Glutamatergic neuron (in vitro differentiated cells): ENCODE measurements at places on chromosomes 16 and 17.

GRCh38 chr17:83132251-83133081, 53.1 kb downstream of the METRNL start:
- no peak for DNase-seq

- no peak for DNase-seq
Observed at GRCh38 chr17:14334276-14334840, 33.5 kb downstream of the HS3ST3B1 start.

DNA sequence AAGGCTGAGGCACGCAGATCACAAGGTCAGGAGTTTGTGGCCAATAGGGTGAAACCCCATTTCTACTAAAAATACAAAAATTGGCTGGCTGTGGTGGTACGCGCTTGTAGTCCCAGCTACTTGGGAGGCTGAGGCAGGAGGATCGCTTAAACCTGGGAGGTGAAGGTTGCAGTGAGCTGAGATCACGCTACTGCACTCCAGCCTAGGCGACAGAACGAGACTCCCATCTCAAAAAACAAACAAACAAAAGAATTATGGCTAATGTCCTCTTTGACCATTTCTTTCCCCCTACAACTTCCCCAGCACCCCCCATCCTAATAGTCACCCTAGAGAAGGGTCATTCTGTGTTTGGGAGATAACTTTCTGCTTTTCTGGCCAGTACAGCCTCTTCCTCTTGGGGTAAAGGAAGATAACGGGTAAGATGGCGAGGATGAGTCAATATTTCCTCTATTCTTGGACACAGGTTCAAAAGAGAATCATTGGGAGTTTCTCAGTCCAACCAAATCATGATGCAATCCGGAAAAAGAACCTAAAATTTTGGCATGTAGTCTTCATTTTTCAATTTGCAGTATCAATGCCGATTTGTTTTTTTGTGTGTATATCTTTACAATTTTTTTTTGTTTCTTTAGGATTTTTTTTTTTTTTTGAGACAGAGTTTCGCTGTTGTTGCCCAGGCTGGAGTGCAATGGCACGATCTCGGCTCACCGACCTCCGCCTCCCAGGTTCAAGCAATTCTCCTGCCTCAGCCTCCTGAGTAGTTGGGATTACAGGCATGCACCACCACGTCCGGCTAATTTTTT, 107.6 kb upstream of the MED13 start:
- no peak for DNase-seq

DNA sequence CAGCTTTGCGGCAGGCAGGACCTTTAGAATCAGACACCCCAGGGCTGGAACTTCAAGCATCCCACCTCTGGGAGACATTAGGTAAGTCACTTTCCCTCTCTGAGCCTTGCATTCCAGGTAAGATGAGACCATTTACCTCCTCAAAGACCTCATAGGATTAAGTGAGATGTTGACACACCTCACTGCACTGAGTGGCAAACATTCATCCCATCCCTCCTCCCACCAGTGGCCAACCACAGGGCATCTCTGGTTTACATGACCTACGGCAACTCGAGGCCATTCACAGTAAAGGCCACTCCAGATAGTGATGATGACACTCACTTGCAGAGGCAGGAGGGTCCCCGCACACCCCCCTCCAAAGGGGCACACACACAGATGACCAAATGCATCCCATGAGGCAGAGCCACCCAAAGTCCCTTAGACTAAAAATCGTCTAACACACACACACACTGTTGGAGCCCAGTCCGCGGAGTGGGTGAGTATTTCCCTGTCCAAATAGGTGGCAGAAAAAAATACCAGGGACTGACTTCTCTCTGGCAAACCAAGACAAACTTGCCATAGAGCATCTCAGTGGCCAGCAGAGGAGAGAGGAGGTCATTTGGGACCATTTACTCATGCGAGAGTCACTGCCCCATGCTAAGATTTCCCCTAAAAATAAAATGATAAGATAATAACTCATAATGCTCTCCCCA, 454.9 kb downstream of the SOX9 start:
- no peak for DNase-seq

GRCh38 chr17:65542610-65543009, 18.8 kb downstream of the AXIN2 start:
- DNase-seq = no peak

DNA sequence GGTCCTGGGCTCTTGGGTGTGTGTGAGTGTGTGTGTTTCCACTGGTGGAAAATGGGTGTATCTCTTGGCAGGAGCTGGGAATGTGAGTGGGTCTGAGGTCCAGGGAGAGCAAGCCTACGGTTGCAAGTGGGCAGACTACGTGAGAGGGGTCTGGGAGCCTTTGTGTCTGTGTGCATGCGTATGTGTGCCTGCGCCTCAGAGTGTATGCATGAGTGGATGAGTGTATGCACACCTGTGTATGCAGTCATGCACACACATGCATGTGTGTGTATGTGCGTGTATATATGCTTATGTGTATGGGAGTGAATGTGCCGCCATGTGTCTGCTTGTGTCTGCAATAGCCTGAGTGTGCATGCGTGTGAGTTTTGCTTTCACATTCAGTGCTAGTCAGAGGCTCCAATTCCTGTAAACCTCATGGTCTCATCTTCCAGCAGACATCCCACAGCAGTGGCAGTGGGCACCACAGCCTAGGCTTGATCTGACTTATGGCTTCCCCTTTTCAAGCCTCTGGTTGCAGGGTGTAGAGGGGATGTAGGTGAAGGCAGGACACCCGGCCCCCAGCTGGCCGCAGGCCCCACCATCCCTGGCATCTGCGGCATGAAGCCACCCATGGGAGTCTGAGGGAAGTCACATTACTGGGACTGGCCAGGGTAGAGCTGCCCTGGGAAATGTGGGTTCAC, 19.7 kb upstream of the RMI2 start:
- DNase-seq = no peak

GRCh38 chr17:79836972-79837887, 2.0 kb downstream of the CBX4 start:
- no peak for DNase-seq

DNA sequence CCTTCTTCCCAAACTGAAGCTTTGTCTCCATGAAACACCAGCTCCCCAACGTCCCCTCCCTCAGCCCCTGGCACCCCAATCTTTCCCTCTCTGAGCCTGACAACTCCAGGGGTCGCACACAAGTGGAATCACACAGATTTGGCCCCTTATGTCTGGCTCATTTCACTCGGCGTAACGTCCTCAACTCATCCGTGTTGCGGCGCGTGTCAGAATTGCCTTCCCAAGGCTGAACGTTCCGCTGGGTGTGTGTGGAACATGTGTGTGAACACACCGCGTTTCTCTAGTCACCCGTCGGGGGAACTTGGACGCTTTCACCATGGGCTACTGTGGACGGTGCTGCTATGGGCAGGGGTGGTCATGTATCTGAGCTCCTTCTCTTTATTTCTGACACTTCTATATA, 45.0 kb downstream of the TBC1D16 start:
- DNase-seq = no peak

DNA sequence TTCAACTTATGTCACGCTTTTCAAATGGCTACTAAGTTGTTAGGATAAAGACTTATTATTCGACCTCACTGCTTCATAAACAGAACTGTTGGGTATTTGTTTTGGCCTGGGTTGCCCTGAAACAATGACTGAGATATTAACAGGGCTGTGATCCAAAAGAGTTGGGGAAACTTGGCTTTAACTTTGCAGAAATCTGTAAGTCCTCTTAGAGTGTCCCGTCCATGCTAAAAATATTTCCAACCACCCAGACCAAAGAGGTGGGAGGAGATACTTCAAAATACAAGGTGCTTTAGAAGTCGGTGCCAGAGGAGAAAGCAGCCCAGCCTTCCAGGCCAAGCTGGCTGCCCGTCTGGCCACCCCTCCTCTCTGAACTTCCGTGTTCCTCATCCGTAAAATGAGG, 16.1 kb upstream of the SPATA32 start:
- no peak for DNase-seq

- no peak for DNase-seq
Observed at GRCh38 chr16:7714775-7715174, 382.1 kb downstream of the RBFOX1 start.

DNA sequence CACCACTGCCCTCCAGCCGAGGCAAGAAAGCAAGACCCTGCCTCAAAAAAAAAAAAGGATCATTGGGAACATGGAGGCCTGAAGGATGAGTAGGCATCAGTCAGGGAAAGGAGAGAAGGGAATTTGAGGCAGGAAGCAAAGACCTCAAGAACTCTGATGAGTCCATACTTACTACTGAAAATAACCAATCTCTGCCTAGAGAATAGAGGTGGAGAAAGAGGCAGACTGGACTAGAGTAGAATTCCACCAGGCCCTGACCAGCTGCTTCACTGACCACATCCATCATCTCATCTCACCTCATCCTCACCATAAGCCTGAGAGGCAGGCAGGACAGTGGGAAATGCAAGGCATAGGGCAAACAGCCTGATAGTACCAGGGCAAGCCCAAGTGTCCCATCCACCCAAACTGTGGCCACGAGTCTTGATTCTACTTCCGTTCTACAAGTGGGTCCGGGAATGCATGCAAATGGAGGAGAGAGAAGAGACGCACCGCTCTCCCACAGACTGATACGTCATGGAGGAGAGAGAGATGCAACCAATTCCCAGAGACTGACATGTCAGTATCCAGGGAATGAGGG, 17.1 kb downstream of the ANKRD11 start:
- DNase-seq = no peak

DNA sequence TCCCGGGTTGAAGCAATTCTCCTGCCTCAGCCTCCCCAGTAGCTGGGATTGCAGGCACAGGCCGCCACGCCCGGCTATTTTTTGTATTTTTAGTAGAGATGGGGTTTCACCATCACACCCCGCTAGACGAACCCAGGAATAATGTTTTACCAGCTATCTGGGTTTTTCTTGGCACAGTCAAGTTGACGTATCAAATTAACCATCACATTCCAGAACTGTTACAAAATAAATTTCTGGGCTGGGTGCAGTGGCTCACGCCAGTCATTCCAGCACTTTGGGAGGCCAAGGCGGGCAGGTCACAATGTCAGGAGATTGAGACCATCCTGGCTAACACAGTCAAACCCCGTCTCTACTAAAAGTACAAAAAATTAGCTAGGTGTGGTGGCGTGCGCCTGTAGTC, 501.2 kb downstream of the SHISA9 start:
- no peak for DNase-seq

DNA sequence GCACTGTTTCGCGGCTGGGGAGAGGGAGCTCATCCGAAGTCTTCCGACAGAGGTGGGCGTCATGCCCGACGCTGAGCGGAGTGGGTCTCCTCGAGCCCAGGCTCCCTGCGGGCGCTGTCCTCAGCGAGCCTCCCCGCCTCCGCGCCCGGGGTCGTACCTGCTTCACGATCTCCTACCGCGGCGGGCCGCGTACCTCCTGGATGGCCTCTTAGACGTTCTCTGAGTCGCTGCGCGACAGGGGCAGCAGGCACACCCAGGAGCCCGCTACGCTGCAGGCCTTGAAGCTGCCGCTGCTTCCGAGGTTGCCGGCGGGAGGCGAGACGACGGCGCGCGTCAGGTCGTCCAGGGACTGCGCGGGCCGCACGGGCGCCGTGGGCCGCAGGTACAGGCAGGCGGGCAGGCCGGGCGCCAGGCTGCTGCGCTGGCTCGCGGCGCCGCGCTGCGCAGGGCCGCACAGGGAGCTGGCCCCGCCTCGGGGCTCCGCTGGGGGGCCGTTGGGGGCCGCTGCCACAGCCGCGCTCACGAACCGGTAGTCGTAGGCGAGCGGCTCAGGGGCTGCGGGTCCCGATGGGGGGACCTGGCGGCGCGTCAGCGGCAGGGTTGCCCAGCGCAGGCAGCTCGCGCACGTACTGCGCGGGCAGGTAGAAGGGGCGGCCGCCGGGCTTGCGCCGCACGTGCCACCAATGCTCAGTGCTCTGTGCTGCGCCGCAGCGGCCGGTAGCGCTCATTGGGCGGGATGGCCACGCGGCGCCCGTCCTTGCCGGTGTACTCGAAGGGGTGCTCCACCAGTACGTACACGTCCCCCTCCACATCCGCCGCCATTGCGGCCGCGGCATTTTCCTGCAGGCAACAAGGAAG, 116.4 kb upstream of the SMURF2 start:
- no peak for DNase-seq

- no peak for DNase-seq
Observed at GRCh38 chr17:50272246-50272645, 2.0 kb upstream of the TMEM92 start.

GRCh38 chr16:53898993-53899392, 195.0 kb downstream of the FTO start:
- DNase-seq = no peak
